ENCODE measurements at places on chromosomes 7 and 10.

GRCh38 chr10:133476641-133476990, 22.9 kb downstream of the SCART1 start:
- DNase-seq = no peak

- DNase-seq = no peak
These were observed 473.9 kb downstream of the AUTS2 start for GRCh38 chr7:70072220-70072619.

DNA sequence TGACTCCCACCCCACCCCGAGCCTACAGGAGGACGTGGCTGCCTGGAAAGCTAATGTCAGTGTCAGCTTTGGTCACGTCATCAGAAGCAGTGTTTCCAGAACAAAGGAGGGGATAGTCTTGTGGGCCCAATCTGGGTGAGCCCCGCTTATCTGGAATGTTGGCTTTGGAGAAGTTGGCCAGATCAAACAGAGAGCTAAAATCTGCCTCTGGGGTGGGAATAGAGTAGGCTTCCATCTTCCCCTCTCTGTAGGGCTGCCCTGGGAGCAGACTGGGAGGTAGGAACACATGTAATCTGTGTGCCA, 32.5 kb downstream of the SRRM3 start:
- DNase-seq = no peak

GRCh38 chr7:1255080-1255816, 22.6 kb downstream of the UNCX start:
- no peak for DNase-seq

- DNase-seq = no peak
These were observed 99.0 kb upstream of the PHF14 start for GRCh38 chr7:10874666-10875065.
